ENCODE measurements at places on chromosomes 1 and 21. TPM values are rescaled to one million over a fixed set of nuclear protein-coding genes. Genes with fewer than 3 reads are reported as not detected.

- H3K36me3 ChIP-seq, result no peaks in the 10 kb centered on the region
- no peak for DNase-seq
- H3K27ac ChIP-seq, result peak overlapping the region; percentile 62
Measured at GRCh38 chr1:38512789-38513188, 346.8 kb downstream of the RRAGC start.

DNA sequence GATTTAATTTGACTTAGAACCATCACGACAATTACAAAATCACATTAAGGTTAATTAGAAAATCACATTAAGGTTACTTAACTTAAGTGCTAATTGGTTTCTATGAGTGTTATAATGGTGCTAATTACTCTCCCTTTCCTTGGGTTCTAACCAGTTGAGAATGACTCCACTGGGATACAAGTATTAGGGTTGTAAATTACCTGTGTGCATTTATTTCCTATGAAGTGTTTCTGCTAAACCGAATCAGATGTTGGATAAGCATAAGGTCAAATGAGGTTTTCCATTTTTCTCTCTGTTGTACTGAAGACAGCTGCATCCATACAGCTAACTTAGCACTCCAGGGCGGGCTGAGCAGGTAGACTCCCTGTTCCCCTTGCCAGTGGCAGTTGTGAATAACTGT, 610.3 kb upstream of the TMPRSS15 start:
- H3K36me3 ChIP-seq, result no peaks in the 10 kb centered on the region
- no peaks in the 10 kb centered on the region for H3K27me3 ChIP-seq
- no peak overlapping the region for H3K27ac ChIP-seq
- no peaks in the 10 kb centered on the region for H3K4me1 ChIP-seq
- H3K4me3 ChIP-seq, result no peak overlapping the region

DNA sequence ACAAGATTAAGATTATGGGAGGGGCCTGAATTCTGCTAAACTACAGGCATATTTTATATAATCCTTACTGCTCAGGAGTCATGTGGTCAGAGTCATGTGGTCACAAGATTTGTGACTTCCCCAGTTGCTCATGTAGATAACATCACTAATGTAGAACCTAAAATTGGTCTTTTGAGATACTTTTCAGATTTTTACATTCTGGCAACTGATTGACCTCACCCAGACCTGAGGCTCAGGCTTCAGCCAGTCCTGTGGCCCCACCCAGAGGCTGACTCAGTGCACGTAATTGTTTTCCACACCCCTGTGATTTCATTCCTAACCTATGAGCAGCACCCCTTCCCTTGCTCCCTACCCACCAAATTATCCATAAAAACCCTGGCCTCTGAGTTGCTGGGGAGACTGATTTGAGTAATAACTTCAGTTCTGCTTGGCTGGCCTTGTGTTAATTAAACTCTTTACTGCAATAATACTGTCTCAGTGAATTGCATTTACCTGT, 41.7 kb upstream of the ZNF326 start:
- no peaks in the 10 kb centered on the region for H3K27me3 ChIP-seq
- H3K4me3 ChIP-seq, result no peak overlapping the region
- H3K36me3 ChIP-seq, result no peaks in the 10 kb centered on the region

Gene ORC1
- 2.2 TPM for total RNA-seq

- H3K36me3 ChIP-seq, result no peaks in the 10 kb centered on the region
- H3K4me3 ChIP-seq, result no peak overlapping the region
- no peak overlapping the region for H3K27ac ChIP-seq
- no peaks in the 10 kb centered on the region for H3K27me3 ChIP-seq
- no peaks in the 10 kb centered on the region for H3K4me1 ChIP-seq
Measured at GRCh38 chr1:167345386-167345733, 124.7 kb downstream of the POU2F1 start.

- H3K27me3 ChIP-seq, result no peaks in the 10 kb centered on the region
- H3K27ac ChIP-seq, result no peak overlapping the region
- DNase-seq, result no peak
- H3K4me1 ChIP-seq, result no peaks in the 10 kb centered on the region
- no peaks in the 10 kb centered on the region for H3K36me3 ChIP-seq
Measured at GRCh38 chr1:70091811-70092210, 113.6 kb downstream of the LRRC40 start.

GRCh38 chr1:99110140-99111041, 105.7 kb upstream of the PLPPR5 start:
- H3K4me1 ChIP-seq, result no peaks in the 10 kb centered on the region
- no peak overlapping the region for H3K27ac ChIP-seq
- no peaks in the 10 kb centered on the region for H3K36me3 ChIP-seq
- H3K27me3 ChIP-seq, result no peaks in the 10 kb centered on the region
- DNase-seq, result no peak

Gene VASH2
- total RNA-seq, result 0.32 TPM

Gene CFAP45
- total RNA-seq, result 0.78 TPM

Gene REN
- total RNA-seq, result 0.44 TPM

- no peaks in the 10 kb centered on the region for H3K4me1 ChIP-seq
- peaks cover 45% of the 10 kb centered on the region for H3K36me3 ChIP-seq
- H3K27me3 ChIP-seq, result no peaks in the 10 kb centered on the region
- H3K4me3 ChIP-seq, result no peak overlapping the region
- DNase-seq, result peak; percentile 51
Measured at GRCh38 chr1:228317891-228318810, 88.5 kb downstream of the TRIM11 start.

DNA sequence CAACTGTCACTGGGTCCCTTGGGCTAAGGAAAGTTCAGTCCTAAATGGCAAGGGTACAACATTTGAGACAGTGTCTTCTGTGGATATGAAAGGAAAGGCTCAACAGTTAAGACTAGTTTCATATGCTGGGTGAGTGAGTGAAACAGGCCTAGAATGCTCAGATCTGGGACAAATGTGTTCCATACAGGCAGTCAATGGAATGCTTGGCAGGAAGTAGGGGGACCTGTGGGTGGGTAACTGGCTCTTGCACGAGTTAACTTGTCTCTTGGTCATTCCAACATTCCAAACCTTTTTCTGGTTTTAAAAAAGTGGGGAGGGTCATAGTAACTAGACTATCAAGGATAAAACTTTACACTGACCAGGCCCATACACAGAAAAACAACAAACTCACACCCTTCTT, 17.8 kb upstream of the ADAM30 start:
- H3K27me3 ChIP-seq, result no peaks in the 10 kb centered on the region
- H3K27ac ChIP-seq, result no peak overlapping the region
- no peak for DNase-seq

DNA sequence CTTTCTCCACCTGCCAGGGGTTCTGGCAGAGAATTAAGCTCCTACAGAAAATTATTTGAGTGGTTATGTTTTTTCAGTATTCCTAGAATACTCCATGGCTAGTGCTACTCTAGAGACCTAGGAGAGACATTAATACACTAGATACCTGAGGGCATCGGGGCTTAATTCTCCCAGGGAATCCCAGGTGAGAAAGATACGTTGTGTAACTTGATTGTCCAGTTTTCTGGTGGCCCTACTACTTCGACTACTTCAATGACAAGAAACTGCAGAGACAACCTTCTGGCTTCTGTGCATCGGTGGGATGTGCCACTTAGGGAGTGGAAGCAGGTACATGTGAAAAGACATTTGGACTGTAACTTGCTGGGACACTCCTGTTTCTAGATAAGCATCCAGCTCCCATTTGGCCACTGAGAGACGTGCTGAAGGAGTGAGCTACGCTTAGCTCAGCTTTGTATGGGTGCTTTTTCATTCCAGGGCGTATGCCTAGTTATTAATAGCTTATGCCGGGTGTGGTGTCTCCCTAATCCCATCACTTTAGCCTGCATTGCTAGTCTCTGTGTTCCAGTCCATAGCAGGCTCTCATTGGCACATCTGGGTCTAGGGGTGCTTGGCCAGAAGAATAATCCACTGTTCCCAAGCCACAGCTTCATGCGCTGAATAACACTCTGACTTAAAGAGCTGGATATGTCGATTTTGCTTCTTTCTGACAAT, 300.7 kb downstream of the SIPA1L2 start:
- H3K27ac ChIP-seq, result no peak overlapping the region
- H3K4me3 ChIP-seq, result no peak overlapping the region
- H3K4me1 ChIP-seq, result peaks cover 25% of the 10 kb centered on the region
- no peaks in the 10 kb centered on the region for H3K27me3 ChIP-seq
- DNase-seq, result no peak

Gene HES4
- total RNA-seq, result 34.1 TPM

DNA sequence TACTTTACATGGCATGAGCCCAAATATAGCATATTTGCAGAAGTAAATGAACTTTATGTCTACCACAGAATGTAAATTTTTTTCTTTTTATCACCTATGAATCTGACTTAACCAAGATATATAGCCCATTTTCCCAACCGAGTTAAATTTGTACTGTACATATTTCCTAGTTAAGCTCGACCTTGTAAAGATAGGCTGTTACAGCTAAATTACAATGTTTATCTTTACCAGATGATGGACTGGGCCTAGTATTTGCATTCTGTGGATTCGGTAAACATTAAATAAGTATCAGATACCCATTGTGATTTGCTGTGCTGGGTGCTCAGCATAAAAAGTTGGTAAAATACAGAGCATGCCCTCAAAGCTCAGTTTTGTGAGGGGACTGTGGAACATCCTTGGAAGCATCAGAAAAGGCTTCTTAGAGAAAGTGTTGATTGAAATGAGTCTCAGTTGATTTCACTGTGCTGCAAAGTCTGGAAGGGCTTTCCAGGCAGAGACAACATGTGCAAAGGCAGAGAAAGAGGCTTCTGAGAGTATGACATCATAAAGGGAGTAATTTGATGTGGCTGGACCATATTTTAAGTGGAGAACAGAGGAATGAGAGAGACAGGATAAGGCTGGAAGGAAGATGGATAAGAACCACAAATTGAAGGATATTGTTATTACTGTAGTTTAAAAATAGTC, 27.4 kb downstream of the MORC3 start:
- H3K27ac ChIP-seq, result no peak overlapping the region
- DNase-seq, result no peak
- no peaks in the 10 kb centered on the region for H3K27me3 ChIP-seq
- peaks cover 85% of the 10 kb centered on the region for H3K36me3 ChIP-seq
- H3K4me1 ChIP-seq, result no peaks in the 10 kb centered on the region

- H3K36me3 ChIP-seq, result no peaks in the 10 kb centered on the region
- H3K27ac ChIP-seq, result peak overlapping the region; percentile 53
- H3K4me1 ChIP-seq, result peaks cover 30% of the 10 kb centered on the region
- H3K27me3 ChIP-seq, result no peaks in the 10 kb centered on the region
- no peak overlapping the region for H3K4me3 ChIP-seq
- DNase-seq, result no peak
Measured at GRCh38 chr1:212635141-212635631, 26.6 kb downstream of the ATF3 start.

Gene KANK4
- total RNA-seq, result 0.42 TPM

GRCh38 chr1:209959623-209960022, 21.6 kb downstream of the SYT14 start:
- peaks cover 3% of the 10 kb centered on the region for H3K27me3 ChIP-seq
- H3K27ac ChIP-seq, result no peak overlapping the region
- H3K4me1 ChIP-seq, result no peaks in the 10 kb centered on the region
- no peak for DNase-seq
- no peak overlapping the region for H3K4me3 ChIP-seq

DNA sequence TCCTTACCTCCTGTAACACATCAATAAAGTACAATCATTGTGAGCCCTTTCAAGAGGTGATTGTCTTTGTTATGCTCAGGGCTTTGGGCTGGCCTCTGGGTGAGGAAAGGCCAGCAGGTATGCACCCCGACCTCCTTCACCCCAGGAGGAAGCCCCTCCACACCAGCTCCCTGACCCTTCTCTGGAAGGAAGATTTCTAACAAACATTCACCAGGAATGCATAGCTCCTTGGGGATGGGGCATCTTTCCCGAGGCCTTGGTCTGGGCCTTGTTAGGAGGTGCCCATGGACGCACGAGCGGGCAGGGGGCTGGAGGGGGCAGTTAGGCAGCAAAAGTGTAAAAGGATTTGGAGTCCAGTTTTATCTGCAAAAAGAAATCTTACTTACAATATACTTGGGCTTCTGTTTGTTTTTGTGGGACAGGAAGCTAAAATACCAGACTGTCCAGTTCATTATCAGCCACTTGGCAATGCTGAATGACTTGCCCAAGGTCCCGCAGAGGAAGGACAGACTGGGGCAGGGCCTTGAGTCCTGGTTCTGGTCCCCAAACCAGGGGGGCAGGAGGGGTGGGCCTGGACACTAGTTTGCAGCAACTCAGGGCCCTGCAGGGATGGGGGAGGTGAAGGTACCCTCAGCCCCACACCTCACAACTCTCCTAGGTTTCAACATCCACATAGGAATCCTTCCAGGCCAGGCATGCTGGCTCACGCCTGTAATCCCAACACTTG, 10.1 kb downstream of the ZC3H12A start:
- no peaks in the 10 kb centered on the region for H3K27me3 ChIP-seq
- peak; percentile 63 for DNase-seq
- peak overlapping the region; percentile 80 for H3K27ac ChIP-seq
- peaks cover 69% of the 10 kb centered on the region for H3K4me1 ChIP-seq
- H3K36me3 ChIP-seq, result peaks cover 47% of the 10 kb centered on the region

- no peak overlapping the region for H3K4me3 ChIP-seq
- H3K36me3 ChIP-seq, result no peaks in the 10 kb centered on the region
- H3K27ac ChIP-seq, result no peak overlapping the region
- H3K4me1 ChIP-seq, result peaks cover 6% of the 10 kb centered on the region
- no peaks in the 10 kb centered on the region for H3K27me3 ChIP-seq
Measured at GRCh38 chr1:107793896-107794453, 171.0 kb downstream of the VAV3 start.

- DNase-seq, result peak; percentile 74
- peaks cover 22% of the 10 kb centered on the region for H3K4me1 ChIP-seq
- H3K4me3 ChIP-seq, result no peak overlapping the region
- no peaks in the 10 kb centered on the region for H3K36me3 ChIP-seq
Measured at GRCh38 chr1:153791648-153792253, 16.5 kb downstream of the SLC27A3 start.

- no peak overlapping the region for H3K4me3 ChIP-seq
- H3K36me3 ChIP-seq, result no peaks in the 10 kb centered on the region
- no peaks in the 10 kb centered on the region for H3K27me3 ChIP-seq
- DNase-seq, result no peak
- no peak overlapping the region for H3K27ac ChIP-seq
Measured at GRCh38 chr1:38114241-38115026, 67.8 kb upstream of the POU3F1 start.

DNA sequence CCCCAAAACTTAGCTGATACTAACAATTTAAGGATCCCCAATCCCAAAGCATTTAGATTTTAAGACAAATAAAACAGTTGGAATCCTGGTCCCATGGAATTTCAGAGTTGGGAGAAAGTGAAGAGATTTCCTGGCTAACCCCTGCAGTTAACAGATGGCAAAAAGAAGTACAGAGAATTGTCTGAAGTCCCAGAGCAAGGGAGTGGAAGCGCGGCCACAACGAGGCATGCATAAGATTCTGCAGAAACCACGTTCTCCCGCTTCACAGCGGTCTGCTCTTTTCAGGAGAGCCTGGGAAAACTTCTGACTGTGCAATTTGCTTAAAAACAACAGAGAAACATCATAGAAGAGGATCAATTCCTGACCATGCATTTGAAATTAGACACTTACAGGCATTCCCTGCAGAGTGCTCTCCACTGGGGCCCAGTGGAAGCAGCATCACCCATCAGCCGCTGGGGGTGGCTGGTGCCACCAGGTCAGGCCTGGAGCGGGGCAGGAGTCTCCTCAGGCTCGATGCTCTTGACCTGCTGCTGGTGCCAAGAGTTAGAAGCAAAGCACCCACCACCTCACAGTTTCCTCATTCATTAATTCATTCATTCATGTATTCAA, 226.7 kb upstream of the POU3F1 start:
- no peaks in the 10 kb centered on the region for H3K36me3 ChIP-seq
- no peak overlapping the region for H3K4me3 ChIP-seq
- no peaks in the 10 kb centered on the region for H3K4me1 ChIP-seq

Data from suprapubic skin (tissue), 4 donors.